ENCODE measurements at places on chromosomes 2 and 18.
A peak's percentile ranks its signal among the peaks of the same experiment; 100 is the strongest.

- DNase-seq: no peak
Observed at GRCh38 chr2:241975593-241976284, 106.2 kb downstream of the RTP5 start.

GRCh38 chr2:157182204-157182709 lies 75.2 kb upstream of the GALNT5 start:
- DNase-seq: no peak

GRCh38 chr18:74635224-74635975 lies 37.7 kb downstream of the ZNF407 start:
- no peak for DNase-seq

GRCh38 chr2:220937245-220937644 lies 634.9 kb downstream of the EPHA4 start:
- no peak for DNase-seq

DNA sequence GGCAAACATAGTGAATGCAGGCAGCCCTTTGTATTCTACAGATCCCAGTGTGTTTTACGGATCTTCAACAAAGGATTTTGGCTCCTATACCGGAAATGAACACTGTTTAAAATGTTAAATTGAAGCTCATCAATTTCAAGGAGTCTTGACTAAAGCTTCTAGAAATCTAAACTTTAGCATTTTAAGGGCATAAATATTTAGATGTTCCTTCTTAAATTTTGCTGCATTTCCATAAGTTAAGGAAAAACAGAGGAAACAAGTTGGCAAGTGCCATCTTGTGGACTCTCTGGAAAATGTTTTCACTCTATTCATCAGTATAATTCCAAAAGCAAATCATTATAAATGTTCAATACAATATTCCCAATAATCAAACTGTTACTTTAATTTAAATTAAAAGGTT lies 19.6 kb downstream of the CHN1 start:
- peak; percentile 60 for DNase-seq

GRCh38 chr2:27771202-27771547 lies 344 bp upstream of the MRPL33 start:
- no peak for DNase-seq

- no peak for DNase-seq
Observed at GRCh38 chr2:158760887-158761286, 34.2 kb upstream of the DAPL1 start.

GRCh38 chr2:202337151-202337550 lies 39.0 kb upstream of the BMPR2 start:
- no peak for DNase-seq

Data from AG10803 (cell line).